GM13977 (cell line): ENCODE measurements at places on chromosomes 7 and 10.

DNA sequence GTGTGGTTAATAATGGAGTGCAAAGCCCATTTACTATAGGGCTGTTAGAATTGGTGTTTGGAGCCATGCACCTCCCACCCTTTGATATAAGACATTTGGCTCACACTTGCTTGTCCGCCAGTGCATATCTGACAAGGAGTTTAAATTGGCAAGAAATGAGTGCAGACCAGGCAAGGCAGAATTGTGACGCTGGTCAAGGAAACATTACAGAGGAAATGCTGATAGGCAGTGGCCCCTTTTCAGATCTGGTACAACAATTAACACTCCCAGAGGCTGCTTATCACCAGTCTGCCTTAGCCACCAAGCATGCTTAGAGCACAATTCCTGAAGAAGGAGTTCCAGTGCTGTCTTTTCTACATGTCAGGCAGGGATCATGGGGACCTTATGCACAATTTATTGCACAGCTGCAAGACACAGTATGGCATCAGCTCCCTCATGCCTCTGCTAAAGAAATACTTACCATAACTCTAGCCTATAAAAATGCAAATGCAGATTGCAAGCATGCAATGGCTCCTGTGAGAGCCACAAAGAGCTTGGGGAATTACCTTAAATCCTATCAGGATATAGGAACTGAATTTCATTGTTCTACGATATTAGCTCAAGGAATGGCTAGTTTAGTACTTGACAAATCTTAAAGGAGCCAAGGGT lies 35.2 kb downstream of the OR13A1 start:
- no peak for DNase-seq

DNA sequence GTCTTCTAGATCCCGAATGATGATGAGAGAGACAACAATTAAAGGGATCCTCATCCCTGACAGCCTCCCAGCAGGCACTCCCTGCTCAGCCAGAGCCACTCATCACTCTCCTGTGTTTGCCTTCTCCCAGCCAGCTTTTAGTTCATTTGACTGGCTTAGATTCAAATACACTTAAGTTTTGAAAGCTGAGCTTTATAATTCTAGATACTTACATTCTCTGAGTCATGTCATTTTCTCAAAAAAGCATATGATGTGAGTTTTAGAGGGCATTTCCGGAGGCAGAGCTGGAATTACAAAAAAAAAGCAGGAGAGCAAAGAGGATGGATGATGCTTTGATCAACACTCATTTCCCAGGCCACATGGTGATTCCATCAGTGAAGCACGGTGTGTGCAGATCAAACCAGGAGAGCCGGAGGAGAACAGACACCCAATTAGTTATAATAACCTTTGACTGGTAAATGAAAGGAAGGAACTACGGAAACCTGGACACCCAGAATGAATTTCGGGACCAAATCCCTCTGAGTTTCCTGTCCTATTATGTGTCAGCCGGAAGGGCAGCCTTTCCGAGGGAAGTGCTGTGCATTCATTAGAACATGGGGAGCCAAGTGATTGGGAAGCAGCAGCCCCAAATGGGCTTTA lies 81.5 kb upstream of the HPS1 start:
- no peak for DNase-seq

DNA sequence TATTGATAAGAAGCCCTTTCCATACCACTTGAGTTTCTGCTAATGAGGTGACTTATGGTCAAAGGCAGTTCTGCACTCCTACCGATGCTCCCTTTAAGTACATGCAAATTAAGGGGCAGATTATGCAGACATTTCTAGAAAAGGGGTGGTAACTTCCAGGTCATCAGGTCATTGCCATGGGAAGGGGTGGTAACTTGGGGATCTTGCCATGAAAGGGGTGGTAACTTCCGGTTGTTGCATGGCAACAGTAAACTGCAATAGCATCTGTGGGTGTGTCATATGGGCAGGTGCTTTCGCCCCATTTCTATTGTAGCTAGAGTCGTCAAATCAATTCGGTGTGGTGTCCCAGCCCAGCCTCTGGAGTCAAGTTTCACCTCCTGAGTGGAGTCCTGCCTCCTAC lies 150.9 kb downstream of the UBE2H start:
- no peak for DNase-seq

DNA sequence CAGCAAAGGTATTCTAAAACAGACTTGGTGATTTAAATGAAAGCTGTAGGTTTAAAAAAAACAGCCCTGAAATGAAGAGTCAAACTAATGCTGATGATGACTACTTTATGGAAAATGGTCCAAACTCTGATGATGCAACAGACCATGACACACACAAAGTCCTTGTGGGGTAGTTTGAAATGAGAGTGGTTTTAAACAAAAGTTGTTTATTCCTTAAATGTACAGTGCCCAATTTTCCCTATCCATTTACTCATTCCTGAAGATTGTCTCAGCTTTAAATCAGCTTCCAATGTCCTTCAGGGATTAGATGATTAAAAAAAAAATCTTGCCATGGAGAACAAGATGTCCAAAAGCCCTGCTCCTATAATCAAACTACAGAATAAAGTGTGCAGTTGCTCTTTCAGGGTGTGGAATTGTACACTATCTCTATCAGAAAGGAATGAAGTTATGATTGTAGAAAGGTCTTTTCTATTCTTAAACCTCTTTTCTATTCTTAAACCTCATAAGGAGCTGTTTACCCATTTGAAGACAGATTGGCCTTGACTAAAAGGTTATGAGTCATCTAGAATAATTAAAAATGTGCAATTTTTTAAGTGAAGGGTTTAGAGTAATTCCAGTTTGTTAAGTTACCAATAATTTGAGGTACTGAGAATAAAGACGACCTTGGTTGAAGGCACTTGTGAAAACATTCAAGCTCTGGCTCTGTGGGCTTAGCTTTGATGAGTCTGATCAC lies 70.2 kb upstream of the ITGA8 start:
- no peak for DNase-seq

GRCh38 chr10:48714088-48714487 lies 29.4 kb downstream of the WDFY4 start:
- DNase-seq, result no peak

DNA sequence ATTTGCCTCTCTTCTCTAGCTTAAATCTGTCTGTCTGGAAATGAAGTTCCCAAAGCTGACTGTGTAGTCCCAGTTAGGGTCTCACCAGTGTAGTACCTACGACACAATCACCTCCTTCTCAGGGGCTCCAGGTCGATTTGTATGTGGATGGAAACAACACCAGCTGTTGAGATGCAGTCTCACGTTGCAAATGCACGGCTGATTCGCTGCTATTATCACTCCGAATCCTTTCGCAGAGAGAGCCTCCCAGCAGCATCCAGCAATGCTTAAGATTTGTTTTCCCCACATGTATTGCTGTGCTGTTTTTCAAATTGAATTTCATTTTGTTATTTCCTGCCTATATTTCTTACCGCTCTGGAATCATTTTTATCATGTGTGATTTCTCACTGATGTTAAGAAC lies 16.3 kb downstream of the VSTM4 start:
- DNase-seq, result no peak

DNA sequence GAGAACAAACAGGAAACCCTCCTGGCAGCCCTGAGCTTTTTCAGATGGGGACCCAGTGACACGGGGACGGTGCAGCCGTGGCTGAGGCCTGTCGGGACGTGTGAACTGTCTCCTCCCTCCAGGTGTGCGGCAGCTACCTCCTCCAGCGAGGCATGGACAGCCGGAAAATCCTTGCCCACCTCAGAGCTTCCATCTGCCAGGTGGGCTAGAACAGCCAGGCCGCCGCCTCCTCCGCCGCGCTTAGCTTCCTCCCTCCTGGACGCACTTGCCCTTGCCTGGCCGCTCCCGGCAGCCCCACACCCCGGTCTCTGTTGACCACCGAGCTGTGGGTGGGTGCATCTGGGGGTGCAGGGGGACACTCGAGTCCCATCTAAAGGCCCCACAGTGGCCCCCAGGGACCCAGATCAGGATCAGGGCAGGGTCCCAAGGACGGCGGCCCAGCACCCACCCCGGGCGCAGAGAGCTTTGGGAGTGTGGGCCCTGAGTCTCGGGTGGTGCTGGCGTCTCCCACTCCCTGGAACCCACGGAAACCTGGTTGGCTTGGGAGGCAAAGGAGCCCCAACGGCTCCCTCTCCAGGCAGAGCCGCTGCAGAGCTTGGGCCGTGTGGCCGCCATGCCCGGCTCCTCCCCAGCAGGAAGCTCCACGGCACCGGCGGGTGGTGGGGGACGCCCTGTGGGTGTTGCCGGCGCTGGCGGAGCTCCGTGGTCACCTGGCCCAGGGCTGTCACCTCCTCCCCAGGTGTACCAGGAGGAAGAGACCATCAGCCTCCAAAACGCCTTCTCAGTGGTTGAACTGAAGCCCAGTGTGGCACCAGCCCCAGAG lies 32.9 kb upstream of the UTF1 start:
- no peak for DNase-seq

- no peak for DNase-seq
Measured at GRCh38 chr7:44122529-44122928, 819 bp downstream of the POLD2 start.

- DNase-seq, result no peak
Measured at GRCh38 chr7:94813917-94814316, 93.5 kb upstream of the PPP1R9A start.

GRCh38 chr7:79464051-79464450 lies 10.6 kb upstream of the MAGI2 start:
- DNase-seq, result no peak
